ENCODE measurements at places on chromosomes 2 and 18.

- DNase-seq = no peak
Observed at GRCh38 chr2:144513388-144514101, 6.4 kb downstream of the ZEB2 start.

- no peak for DNase-seq
Observed at GRCh38 chr18:44386401-44386800, 294.3 kb upstream of the SETBP1 start.

DNA sequence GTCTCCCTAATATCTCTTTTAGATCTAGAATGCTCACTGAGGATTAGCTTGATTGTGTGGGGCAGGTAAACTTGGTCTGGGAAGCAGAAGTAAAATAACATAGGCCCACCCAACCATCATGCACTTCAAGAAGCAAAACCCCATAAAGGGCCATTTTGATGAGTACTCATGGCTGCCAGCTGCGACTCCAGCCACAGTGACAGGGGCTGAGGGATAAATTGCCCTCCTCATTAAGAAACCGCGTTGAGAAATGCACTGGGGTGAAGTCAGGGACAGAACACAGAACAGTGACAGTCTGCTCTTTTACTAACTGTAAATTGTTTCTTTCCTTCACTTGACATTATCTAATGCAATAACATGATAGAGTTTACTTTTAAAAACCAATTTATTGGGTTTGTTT is 60.2 kb downstream of the RND3 start:
- DNase-seq = no peak

DNA sequence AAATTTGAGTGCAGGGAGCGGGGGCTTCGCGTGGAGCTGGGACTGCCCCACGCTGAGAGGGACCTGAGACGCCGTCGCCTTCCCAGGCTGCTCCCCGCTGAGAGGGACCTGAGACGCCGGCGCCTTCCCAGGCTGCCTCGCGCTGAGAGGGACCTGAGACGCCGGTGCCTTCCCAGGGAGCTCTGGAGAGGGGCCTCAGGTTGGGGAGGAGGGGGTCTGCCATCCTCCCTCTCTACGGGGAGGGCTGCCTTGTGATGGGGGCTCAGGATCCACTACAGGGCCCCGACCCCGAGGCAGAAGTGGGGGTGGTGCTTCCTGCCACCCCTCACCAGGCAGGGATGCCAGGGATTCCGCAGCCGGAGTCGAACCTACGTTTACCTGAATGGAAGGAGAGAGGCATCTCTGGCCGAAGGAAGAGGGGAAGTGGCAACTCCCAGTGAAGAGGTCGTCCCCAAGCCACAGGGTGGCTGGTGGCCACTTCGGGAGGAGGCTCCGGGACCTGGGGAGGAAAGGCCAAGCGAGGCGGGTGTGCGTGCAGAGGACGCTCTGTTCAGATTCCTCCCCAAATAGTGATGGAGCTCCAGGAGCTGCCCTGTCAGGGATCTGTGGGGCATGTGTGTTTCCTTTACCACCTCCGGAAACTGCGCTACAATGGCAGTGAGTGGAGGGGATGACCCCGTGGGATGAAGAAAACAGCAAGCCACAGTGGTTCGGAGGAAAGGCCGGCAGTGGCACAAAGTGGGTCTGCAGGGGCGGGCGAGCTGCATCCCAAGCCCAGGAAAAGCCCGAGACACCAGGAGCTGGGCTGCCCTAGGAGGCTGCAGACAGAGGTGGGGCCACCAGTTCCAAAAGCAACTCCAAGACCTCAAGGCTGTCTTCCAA is 108.2 kb upstream of the CTDP1 start:
- peak; percentile 2 for DNase-seq

DNA sequence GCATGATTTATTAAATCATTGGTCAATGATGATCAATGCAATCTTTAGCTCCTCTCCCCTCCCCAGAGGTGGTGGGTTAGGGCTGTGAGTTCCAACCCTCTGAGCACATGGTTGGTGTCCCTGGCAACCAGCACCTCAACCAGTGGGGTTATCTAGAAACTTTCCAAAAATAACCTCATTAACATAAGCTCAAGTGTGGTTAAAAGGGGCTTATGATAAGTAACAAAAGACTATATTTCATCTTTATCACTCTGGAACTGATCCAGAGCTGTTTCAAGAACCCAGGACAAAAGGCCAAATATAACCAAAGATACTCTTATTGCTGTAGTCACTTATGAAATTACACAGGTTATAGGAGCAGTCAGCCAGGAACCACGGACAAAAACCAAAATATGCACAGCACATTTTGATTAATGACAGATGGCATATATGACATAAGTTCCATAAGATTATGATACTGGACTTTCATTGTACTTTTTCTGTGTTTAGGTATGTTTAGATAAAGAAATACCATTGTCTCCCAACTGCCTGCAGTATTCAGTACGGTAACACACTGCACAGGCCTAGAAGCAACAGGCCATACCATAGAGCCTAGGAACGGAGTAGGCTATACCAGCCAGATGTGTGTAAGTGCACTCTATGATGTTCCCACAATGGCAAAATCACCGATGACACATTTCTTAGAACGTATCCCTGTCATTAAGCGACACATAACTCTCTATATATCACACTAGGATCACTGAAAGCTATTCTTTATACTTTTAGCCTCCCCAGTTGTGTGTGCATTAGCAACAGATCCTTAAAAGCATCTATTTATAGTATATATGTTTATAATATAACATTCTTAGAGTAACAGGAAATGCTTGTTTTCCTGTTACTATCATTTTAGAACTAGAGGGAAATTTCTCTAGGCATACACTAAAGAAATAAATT is 31.9 kb downstream of the KIDINS220 start:
- DNase-seq = no peak

- no peak for DNase-seq
Observed at GRCh38 chr2:7930800-7931635, 750.8 kb upstream of the ID2 start.

DNA sequence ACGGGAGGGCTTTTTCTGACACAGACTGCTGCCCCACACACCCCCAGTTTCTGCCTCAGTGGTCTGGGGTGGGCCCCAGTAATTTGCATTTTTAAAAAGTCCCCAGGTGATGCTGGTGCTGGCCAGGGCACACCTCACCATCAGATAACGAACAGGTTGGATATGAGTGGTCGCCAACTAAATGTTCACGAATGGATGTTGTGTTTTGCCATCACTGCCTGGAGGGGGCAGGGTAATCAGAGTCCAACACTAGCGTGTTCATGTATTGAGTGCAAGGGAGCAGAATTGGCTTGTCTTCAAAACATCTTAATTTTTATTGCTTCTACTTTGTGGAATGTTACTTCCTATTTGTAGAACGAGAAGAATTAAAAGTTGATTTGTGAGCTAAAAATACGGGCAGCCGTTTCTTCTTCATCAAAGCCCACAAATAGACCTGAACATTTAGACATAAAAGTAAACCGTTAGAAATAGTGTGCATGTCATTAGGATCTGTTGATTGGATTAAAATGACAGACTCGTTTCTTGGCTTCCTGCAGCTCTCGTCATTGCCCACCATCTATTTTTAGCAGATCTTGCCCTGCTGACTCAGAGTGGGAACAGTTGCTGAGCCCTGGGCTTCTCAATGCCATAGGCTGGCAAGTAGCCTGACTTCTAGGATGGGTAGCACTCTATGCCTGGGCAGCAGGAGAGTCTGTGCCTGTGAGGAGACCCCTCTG is 45.2 kb downstream of the NCK2 start:
- peak; percentile 77 for DNase-seq

GRCh38 chr2:192327576-192327975 is 132.8 kb upstream of the TMEFF2 start:
- DNase-seq = no peak

DNA sequence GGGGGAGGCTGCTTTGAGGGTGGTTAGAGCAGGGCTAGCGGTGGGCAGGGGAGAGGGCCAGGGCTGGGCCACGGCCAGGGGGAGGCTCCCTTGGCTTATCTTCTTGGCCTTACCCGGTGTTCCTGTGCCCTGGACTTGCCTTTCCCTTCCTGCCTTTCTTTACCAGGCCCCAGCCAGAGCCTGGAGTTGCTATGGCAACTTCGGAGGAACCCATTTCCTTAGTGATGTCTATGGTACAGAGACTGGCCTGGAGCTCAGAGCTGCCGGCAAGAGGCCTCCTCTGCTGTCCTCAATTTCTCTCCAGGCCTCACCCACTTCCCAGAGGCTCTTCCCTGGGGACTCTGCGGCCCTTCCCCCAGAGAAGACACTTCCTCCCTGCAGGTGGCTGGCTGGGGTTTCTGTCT is 11.5 kb downstream of the SPEG start:
- no peak for DNase-seq

DNA sequence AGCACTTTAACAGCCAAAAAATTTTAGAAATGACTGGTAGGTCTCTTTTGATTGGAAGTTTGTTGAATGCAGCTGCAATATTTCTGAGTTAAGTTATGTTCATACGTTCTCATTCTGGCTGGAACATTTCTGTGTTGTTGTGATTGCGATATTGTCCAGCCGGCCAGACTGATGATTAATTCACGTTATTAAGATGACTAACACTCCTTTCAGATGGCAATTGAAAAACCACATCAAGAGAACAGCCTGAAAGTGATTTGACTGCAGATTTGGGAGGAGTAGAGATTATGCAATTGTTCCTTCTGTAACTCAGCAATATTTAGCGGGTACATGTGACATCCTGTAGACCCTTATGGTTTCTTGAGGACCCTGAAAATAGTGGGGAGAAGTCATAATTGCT is 133.7 kb downstream of the FBXO15 start:
- DNase-seq = no peak

GRCh38 chr2:212649646-212650045 is 111.0 kb upstream of the ERBB4 start:
- no peak for DNase-seq
